ENCODE measurements at places on chromosomes 3 and 15.

DNA sequence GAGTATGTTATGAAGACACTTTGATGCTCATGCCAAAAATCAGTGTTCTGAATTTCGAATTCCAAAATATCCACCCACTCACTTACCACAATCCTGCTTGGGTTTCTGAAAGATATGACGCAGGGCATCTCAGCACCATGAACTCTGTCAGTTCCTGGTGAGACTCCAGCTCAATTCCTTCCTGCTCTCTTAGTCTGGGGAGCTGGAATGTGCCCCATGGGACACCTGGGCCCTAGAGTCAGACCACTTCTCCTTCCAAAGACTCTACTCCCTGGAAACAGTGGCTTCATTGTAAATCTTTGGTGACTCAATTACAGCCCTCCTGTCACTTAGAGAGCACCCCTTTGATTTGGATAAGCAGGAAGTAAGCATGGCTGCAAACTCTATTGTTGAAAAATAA, 50.5 kb downstream of the CD86 start:
- no peak for DNase-seq

DNA sequence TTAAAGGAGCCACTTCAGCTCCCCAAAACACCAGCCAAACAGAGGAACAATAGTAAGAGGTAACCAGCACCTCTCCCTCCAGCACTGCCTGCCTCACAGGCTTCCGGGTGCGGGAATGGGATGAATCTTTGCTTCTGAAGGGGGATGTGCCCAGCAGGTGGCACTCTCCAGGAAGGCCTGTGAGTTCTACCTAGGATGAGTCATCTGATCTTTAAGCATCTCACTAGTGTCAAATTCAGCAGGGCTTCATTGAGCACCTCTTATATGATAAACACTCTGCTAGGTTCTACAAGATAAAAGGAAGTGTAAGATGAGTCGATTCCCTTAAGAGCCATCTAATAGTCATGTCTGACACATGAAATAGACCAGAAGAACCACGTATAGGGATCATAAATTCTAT, 237.4 kb upstream of the UMPS start:
- DNase-seq, result no peak

- DNase-seq, result no peak
Observed at GRCh38 chr15:78369161-78369560, 29.0 kb downstream of the CRABP1 start.

DNA sequence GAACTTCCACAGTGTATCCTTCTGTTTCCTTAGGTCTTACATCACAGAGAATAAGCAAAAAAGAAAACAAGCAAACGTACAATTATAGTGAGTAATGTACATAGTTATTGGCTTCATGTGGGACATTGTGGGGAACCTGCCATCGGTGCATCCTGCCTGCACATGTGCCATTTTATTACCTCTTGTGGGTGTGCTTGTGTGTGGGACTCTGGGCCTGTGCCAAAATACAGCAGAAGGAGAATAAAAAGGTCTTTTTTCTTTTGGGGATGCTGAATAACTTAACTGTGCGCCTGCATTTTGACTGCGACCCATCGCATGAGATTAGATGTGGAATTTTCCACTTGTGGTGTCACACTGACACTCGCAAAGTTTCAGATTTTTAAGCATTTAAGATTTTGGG, 169.6 kb upstream of the DCBLD2 start:
- no peak for DNase-seq

GRCh38 chr3:138948371-138949001, 1.5 kb downstream of the FOXL2NB start:
- no peak for DNase-seq

DNA sequence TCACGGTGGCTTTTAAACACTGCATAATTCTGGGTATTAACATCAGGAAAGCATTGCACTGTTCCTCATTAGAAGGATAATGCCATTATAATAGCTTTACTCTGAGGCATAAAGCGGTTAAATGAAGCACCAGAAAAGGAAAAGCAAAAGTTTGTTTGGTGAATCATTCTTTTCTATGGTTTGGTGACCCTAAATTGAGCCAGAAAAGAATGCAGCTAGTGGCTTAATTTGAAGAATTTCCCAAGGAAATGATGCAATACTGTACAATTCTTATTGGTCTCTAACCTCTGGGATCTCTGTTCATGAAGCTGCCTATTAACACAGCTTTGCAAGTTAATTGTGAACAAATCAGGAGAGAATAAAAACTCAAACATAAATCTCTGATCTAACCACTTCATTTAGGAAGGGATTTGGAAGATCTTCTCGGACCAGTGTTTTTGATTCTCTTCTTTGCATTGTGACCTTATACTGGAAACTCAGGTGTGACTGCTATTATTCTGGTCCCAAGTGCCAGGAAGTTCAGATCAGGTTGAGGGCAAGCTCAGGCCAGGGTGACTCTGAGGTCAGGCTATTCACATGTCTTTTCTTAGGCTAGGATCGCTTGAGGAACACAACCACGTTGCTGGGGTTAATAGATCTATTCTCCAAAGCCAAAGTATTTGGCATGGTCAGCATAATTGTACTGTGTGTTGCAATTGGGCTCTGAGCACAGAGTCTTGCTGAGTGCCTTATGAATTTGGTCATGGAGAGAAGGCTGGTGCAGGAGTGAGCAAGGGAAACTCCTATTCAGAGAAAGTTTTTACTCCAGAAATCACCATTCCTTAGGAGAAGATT, 11.3 kb upstream of the DLG1 start:
- no peak for DNase-seq

GRCh38 chr3:73294537-73294936, 233.1 kb downstream of the EBLN2 start:
- no peak for DNase-seq

DNA sequence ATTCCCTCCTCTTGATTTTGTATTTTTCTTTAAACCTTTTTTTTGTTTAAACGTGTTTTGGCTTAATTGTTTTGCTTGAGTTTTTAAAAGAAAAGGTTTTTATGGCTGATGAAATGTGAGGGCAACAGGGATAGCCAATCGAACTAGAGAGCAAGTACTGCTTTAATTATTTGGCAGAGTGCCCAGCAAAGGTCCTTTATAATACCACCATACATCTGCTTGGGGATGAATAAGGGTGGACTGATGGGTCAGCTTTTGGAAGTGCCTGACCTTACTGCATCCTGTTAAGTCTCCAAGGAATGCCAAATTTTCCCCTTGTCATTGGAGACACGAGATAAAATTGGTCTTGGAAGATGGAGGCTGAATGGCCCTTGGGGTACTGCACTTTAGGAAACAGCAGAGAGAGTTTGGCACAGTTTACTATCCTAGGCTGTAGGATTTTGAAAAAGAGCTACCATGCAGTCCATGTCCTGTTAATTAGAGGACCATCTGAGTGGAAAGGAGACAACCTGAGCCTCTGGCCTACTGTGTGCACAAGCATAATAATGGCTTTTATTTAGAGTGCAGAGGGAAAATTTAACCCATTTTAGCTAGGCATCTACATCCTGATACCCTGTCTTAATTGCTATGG, 19.8 kb upstream of the MTHFS start:
- no peak for DNase-seq

- no peak for DNase-seq
Observed at GRCh38 chr3:162213956-162214355, 717.3 kb downstream of the OTOL1 start.

Measured in activated T-cell treated with anti-CD3 and anti-CD28 coated beads, Interleukin-2, amount 50 U/mL, for 4 hours (primary cell).